ENCODE measurements at places on chromosomes 16 and 17.

DNA sequence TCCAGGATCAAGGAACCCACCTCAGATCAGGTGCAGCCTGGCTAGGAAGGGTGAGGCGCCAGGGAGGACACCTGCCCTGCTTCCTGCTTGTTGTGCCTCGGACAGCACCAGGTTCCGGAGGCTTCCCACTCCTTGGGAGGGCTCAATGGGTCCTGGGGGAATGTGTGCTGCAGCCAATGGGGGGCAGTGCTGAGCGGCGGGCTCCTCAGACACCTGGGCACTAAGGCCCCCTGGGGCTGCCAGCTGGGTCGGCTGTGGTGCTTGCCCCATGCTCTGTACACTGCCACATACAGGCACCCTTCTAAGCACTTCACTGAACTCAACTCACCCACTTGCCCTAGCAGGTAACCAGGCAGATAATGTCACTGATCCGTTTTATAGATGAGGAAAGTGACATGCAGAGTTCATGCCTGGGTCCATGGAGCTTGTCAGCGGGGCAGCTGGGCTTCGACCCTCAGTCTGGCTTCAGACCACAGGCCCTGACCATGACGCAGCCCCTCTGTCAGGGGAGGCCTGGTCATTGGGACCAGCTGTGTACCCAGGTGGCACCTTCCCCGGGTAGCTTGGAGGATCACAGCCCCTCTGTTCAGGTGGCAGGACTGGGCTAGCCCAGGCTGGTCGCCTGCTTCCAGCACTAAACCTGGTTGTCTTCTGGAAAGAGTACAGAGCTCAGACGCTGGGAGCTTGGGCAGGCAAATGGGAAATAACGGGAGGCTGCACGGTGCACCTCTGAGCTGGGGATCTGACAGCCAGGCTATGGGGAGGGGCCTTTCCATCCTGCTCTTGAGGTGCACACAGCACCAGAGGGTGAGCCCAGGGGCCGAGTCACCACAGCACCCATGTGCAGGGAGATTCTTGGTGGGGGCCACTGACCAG lies 8.2 kb downstream of the FN3K start:
- no peak for DNase-seq

GRCh38 chr17:9576521-9577372 lies at the start of gene CFAP52:
Gene CFAP52 (plus strand): TSS chr17:9576642. CDS start chr17:9576696, 54 bp downstream.
- DNase-seq = peak; percentile 51

GRCh38 chr17:82402865-82403264 lies 15.3 kb upstream of the HEXD start:
- no peak for DNase-seq

- no peak for DNase-seq
Observed at GRCh38 chr17:51103451-51103850, 17.2 kb downstream of the SPAG9 start.

- DNase-seq = no peak
Observed at GRCh38 chr17:37037590-37038155, 88.9 kb downstream of the AATF start.

GRCh38 chr17:61371606-61372005 lies 28.0 kb upstream of the TBX2 start:
- DNase-seq = no peak

- no peak for DNase-seq
Observed at GRCh38 chr17:17661134-17661533, 20.1 kb upstream of the RAI1 start.

- no peak for DNase-seq
Observed at GRCh38 chr16:9518051-9518450, 426.6 kb downstream of the HAPSTR1 start.

DNA sequence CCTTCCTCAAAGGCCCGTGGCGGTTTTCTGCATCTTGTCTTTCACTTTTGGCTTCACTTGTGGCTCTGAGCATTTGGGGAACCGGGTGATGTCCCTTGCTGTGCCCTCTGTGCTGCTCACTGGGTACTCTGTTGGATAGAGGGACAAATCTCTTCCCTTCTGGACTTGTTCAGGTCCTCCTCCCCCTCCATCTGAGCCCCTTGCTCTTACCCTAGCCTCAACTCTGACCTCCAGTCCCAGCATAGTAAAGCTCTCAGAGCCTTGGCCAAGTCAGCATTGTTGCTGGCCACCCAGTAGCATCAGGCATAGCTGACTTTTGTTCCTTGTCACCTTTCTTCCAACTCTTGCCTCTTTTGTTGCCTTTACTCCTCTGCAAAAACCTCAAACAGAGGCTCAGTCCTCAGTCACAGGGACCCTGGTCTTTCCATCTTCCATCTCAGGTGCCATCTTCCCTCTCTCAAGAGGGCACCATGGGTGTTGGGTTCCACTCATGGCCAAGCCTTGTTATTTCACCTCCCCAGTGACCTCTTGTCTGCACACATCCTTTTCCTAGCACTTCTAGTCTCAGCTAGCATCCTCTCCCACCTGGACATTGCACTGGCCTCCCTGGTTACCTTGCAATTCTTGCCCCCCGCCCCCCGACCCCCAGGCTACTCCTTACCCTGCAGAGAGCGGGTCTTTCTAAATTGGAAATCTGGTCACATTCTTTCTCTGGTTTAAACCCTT lies 393 bp upstream of the PSMB10 start:
- DNase-seq = no peak

- no peak for DNase-seq
Observed at GRCh38 chr16:84550096-84550495, 45.6 kb upstream of the MEAK7 start.
